ENCODE measurements at places on chromosomes 2 and 18.
A peak's percentile ranks its signal among the peaks of the same experiment; 100 is the strongest.

GRCh38 chr2:31324016-31324633, 90.2 kb downstream of the EHD3 start:
- no peak for DNase-seq

DNA sequence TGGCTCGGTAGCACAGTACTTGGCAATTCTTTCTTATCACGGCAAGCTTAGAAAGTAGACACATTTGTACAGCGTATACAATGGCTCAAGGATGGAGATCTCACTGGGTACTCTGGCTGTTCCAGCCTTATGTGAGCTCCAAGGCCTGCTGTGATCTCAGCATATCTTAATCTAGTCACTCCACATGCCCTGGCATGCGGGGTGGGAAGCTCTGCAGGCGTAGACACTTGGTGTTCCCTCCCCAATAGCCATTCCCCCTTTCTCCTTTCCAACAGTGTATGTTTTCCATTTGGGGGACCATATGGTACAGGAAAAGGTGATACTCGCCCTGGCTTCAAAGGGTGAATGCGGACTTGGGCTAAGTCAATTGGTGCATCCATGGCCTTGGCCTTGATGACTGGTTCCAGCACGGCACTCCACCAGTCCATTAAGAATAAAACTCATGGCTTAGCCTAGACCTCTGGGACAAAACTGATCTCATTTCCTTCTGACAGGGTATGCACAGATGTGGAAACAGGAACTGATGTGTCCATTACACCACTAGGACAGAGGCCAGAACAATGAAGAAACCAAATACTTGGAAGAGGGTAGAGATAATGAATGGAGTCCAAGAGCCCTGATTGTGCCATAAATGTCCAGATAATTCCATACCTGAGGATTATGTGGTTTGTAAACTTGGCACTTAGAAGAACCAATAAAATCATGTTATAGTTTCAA, 28.4 kb downstream of the TGIF1 start:
- no peak for DNase-seq

- DNase-seq = no peak
Measured at GRCh38 chr2:10091182-10091888, 11.1 kb upstream of the CYS1 start.

DNA sequence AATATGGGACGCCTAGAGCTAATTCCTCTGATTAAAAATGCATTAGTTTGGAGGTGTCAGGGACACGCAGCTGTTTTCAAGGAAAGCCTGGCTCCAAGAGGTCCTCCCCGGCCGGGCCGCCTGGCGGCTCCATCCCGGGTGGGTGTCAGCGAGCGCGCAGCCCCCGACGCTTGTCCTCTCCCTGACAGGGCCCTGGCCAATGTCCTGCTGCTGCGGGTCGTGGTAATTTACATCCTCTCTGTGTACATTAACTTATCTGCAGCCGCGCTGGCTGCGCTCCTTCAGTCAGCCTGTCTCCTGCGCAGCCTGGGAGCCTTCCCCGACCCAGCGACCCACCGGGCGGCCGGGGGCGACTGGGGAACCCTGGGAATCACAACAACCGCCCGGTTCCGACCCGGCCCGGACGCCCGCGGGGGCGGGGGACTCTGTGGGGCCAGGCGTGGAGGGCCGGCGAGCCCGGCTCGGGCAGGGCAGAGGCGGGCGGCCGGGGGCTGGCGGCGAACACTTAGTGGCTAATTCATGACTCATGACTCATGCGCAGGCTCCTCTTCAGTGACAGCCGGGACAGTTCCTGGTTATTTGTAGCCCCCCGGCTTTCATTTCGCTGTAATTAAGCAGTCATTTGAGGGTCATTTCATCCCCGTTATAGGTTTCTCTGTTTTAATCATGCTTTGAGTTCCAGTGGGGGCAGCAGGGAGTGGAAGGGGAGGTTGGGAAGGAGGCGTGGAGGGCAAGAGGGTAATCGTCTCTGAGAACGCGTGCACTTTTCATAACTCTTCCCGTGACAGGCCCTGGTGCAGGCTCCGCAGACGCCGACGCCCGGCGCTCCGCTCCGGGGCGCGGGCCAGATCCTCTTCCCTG, 141.9 kb upstream of the CTAGE1 start:
- DNase-seq = peak; percentile 33

GRCh38 chr2:205661281-205661680, 21.0 kb upstream of the NRP2 start:
- no peak for DNase-seq

GRCh38 chr18:67510831-67511230, 5.7 kb downstream of the DSEL start:
- DNase-seq = no peak

DNA sequence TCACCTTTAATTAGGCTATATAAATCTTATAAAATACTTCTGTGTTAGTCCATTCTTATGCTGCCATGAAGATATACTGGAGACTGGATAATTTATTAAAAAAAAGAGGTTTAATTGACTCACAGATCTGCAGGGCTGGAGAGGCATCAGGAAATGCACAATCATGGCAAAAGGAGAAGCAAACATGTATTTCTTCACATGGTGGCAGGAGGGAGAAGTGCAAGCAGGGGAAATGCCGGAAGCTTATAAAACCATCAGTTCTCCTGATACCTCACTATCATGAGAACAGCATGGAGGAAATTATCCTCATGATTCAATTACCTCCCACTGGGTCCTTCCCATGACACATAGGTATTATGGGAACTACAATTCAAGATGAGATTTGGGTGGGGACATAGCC, 504.4 kb downstream of the RIT2 start:
- DNase-seq = no peak

DNA sequence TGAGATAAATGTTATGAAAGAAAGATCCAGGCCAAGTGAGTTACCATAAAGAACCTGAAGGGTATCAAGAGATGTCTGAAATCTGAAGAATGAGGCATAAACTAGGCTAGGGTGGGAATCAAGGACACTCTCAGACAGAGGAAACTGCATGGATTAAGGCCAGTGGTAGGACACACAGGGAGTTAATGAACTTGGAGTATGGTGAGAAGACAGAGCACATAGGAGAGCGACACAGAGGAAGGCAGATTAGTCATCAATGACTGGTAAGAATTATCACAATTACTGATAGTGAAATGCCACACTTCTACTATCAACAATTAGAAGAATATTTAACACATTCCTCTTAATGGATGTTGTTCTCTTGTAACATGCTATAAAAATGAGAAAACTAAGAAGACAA, 76.9 kb downstream of the TTC21B start:
- DNase-seq = no peak

DNA sequence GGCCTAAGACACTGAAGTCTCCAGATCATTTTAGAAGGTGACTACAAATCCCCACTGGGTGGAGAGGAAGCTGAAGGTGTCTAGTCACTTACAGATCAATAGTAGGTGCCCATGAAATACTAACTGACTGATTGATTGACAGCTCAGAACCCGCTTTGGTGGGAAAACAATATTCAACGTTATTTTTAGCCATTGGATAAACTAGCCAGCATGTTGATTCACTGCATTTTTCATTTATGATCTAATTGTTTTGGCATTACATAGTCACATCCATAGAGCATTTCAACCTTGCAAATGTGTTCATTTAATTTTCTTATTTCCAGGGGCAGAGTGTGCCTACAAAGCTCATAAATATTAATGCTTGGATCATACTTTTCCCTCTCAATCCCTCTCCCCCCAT, 162.3 kb downstream of the MREG start:
- DNase-seq = no peak

DNA sequence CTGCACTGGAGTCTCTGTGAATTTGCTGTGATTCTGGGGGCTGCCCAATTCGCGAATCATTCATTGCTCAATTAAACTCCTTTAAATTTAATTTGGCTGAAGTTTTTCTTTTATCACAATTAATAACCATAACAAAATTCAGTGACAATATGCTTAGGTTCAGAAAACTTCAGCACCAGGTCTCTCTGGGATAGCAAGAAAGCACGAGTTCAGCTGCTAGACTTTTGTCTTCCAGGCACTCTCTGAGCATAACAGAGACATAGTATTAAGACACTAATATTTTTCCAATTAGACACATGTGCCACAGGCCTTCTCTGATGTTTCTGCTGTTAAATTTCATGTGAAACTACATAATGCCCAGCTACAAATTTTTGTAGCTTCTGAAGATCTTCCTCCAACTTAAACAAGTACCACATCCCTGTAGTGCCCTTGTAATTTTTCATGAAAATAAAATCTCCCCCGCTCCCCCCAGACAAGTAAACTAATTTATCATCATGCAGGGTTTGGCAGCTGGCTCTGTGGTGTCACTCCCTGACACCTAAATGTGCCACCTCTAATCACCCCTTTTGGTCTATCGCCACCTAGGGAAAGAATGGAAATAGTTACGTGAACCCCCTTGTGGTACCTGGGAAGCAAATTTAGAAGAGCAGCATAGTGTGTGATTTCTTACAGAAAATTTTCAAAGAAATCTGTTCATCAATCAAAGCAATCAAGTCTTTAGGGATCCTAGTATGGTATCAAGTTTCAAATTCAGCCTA, 94.1 kb downstream of the CSRNP3 start:
- peak; percentile 13 for DNase-seq

- DNase-seq = no peak
Measured at GRCh38 chr2:144936442-144936841, 416.5 kb upstream of the ZEB2 start.

GRCh38 chr2:42342061-42342794, 18.8 kb downstream of the COX7A2L start:
- DNase-seq = no peak

DNA sequence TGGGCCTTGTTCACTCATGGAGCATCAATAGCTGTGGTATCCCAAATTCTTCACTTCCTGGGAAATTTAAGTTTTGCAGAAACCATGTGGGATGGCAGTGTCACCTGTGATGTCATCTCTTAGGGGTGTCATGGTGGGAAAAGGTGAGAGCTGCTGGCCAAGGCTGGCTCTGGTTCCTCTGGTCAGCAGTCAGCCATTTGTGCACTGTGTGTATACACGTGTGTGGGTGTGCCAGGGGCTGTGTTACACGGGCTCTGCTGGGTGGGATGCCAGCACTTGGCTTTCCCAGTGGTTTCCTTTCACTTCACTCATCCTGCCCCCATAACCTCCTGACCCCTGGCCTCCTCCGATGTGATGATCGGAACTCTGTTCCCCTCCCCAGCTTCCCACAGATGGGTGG, 21.3 kb downstream of the SAG start:
- DNase-seq = no peak
